Foreskin fibroblast (primary cell): ENCODE measurements at places on chromosomes 16 and 17.

GRCh38 chr17:58325289-58325726 lies 3.3 kb downstream of the TSPOAP1 start:
- DNase-seq, result no peak

- DNase-seq, result peak; percentile 47
Observed at GRCh38 chr16:85461022-85461813, 151.9 kb upstream of the GSE1 start.

DNA sequence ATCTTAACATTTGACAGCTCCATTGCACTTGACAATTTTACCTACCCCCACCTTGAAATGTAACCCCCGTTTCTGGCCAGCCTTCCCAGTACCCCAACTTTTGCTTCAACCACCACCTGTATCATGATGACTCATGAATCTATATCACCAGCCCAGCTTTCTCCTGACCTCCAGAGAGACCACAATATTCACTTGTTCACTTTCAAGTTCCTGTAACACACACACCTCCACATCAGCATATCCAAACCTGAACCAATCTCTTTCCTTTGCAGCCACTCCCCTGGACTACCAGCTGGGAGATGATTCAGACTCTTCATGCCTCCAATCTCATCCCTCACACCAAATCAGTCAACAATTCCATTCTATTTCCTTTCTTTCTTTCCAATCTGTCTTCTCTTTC lies 8.0 kb downstream of the SMG6 start:
- no peak for DNase-seq

GRCh38 chr17:56680676-56681075 lies 87.2 kb downstream of the NOG start:
- DNase-seq, result no peak

GRCh38 chr16:81790830-81791435 lies 11.8 kb downstream of the PLCG2 start:
- DNase-seq, result peak; percentile 41

GRCh38 chr16:54588026-54588425 lies 301.4 kb upstream of the IRX3 start:
- no peak for DNase-seq

GRCh38 chr17:31672161-31672819 lies 186.8 kb downstream of the COPRS start:
- no peak for DNase-seq

- DNase-seq, result no peak
Observed at GRCh38 chr17:61808442-61808841, 54.9 kb downstream of the BRIP1 start.

- no peak for DNase-seq
Observed at GRCh38 chr16:28171816-28172215, 39.9 kb downstream of the XPO6 start.

GRCh38 chr17:1010586-1010985 lies 13.7 kb downstream of the TIMM22 start:
- DNase-seq, result no peak

DNA sequence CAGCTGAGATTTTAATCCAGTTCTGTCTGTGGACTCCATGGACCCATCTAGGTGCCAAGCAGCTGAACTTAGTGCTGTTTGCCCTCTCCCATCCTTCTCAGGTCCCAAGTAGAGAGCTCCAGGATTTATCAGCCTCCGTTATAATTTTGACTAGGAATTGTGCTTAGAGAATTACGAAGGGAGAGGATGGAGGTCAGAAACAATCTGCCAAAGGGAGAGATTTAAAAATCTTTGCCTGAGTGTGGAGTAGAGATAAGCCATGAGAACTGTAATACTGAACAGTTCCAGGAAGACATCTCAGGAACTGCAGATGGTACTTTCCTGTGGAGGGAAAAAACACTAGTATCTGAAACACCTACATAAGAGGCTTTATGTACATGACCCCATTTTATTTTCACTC lies 27.0 kb downstream of the CEP95 start:
- DNase-seq, result no peak

GRCh38 chr16:79041206-79041605 lies 559.3 kb downstream of the MAF start:
- DNase-seq, result no peak

- no peak for DNase-seq
Observed at GRCh38 chr17:21512307-21513011, 136.3 kb downstream of the KCNJ12 start.

DNA sequence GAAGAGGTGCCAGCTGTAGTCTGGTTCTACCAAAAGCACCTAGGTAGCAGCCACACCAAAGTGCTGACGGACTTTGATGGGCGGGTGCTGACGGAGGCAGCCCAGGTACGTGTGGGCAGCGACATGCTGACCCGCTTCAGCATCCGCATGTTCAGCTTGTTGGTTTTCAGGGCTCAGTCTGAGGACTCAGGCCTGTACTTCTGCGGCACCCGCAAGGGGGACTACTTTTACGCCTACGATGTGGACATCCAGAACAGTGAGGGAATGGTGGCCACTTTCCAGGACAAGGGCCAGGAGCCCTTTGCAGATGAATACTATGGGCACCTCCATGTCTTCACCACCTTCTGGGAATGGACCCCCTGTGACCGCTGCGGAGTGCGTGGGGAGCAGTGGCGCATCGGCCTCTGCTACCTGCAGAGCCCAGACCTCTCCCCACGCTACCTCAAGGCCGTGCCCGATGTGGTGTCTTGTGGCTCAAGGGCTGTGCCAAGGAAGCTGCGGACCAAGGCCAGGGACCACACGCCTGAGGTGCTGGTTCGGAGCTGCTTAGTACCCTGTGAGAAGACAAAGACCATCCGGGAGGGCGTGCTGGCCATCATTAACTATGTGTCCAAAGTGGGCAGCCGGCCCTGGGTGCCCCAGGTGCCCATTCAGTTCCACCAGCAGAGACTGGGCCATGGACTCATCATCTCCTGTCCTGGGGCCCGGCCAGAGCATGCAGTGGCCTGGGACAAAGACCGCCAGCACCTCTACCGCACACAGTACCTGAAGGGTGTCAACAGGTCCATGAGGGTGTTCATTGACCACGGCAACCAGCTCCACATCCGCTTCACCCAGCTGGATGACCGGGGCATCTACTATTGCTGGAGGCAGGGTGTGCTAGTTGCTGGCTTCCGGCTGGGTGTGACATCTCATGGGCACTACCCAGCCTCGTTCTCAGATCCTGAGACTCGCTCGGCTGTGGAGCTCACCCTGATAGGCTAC lies 5.0 kb upstream of the EFTUD2 start:
- no peak for DNase-seq

GRCh38 chr17:50274142-50274896 lies at the start of gene TMEM92:
Gene TMEM92 (plus strand): TSS chr17:50274466. CDS start chr17:50274502, 36 bp downstream.
- no peak for DNase-seq

DNA sequence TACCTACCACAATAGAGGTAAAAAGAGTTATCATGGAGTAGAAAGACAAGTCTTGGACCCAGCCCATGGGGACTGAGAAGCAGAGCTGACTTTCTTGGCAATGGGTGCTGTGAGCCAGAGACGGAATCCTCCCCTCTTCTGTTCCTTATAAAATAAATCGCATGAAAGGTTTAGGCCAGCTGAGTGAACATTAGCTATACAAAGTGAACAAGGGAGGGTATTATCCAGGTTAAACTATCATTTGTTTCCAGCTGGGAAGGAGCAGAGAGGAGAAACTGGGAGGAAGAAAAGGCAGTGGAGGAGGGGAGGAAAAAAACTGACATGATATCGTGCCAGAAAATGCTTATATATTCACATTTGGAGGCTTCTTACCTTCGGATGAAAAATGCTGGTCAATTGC lies 13.3 kb upstream of the PAFAH1B1 start:
- DNase-seq, result no peak

DNA sequence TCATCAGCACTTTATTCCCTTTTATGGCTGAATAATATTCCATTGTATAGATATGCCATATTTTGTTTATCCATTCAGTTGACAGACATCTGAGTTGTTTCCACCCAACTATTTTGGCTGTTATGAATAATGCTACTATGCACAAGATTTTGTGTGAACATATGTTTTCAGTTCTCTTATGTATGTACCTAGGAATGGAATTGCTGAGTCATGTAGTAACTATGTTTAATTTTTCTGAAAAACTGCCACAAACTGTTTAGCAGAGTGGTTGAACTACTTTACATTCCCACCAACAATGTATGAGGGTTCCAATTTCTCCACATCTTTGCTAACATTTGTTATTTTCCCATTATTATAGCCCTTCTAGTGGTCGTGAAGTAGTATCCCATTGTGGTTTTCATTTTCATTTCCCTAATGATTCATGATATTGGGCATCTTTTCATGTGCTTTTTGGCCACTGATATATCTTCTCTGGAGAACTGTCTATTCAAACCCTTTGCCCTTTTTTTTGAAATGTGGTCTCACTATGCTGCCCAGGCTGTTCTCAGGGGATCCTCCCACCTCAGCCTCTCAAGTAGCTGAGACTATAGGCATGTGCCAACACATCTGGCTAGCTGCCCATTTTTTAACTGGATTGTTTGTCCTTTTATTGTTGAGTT lies 26.3 kb downstream of the SMURF2 start:
- peak; percentile 63 for DNase-seq

GRCh38 chr16:50925758-50926357 lies 184.0 kb downstream of the CYLD start:
- DNase-seq, result peak; percentile 0

GRCh38 chr17:38428112-38428642 lies at the start of gene ARHGAP23:
Gene ARHGAP23 (plus strand): TSS chr17:38428464. CDS start chr17:38428486, 22 bp downstream.
- peak; percentile 78 for DNase-seq

DNA sequence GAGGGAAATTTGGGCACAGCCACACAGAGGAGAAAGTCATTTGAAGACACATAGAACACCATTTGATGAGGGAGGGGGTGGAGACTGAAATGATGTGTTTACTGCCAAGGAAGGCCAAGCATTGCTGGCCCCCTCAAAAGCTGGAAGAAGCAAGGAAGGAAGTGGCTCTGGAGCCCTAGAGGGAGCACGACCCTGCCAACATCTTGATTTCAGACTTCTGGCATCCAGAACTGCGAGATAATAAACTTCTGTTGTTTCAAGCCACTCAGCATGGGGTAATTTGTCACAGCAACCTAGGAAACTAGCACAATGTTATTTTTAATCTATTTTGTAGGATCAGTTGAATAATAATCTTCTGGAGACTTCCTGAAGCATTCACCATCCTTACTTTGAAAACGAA lies 314.8 kb upstream of the GOT2 start:
- DNase-seq, result no peak

DNA sequence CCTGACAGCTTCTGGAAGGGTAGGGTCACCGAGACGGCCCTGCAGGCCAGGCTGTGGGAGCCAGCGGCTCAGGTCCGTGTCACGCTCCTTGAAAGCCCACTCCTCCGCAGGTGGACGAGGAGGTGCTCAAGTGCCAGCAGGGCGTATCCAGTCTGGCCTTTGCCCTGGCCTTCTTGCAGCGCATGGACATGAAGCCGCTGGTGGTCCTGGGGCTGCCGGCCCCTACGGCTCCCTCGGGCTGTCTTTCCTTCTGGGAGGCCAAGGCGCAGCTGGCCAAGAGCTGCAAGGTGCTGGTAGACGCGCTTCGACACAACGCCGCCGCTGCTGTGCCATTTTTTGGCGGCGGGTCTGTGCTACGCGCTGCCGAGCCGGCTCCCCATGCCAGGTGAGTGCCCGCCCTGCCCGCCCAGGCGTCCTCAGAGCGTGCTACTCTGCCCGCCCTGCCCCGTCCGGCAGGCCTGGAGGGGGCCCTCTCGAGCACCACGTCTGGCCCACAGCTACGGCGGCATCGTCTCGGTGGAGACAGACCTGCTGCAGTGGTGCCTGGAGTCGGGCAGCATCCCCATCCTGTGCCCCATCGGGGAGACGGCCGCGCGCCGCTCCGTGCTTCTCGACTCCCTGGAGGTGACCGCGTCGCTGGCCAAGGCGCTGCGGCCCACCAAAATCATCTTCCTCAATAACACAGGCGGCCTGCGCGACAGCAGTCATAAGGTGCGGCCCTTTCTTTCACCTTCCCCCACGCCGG lies 1.3 kb downstream of the NAGS start:
- DNase-seq, result peak; percentile 79

DNA sequence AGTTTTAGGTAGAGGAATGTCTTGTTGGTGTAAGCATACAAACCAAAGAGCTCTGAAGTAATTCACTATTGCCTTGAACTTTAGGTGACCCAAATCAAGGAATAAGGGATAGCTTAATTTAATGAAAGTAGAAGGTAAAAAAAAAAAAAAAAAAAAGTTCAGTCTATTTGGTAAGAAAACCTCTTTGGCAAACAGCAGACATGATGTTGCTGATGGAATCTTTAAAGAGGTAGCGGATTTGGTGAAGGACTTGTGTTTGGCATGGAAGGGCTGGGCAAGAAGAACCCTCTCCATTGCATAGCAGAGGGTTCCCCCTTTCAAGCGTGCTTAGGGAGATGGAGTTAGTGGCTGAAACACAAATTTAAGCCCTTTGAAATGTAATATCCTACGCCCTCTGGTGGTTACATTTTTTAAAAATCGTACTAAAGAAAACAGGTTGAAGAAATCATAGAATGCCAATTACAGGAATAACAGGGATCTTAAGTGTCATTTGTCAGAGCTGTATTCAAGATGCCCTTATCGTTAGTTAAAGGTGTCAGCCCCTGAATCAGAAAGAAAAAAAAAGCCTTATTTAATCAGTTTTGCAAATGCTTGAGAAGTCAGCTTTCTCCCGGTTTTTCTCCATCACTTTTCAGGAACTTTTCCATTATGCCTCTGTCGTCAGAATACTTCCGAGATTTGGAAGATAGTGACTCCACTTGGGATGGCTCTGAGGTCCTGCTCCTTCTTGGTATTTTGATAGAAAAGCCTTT lies 383.1 kb downstream of the KCNJ2 start:
- DNase-seq, result peak; percentile 10

GRCh38 chr16:52114379-52114778 lies 432.6 kb downstream of the TOX3 start:
- no peak for DNase-seq

- peak; percentile 72 for DNase-seq
Observed at GRCh38 chr17:28744972-28745785, 1.4 kb downstream of the TRAF4 start.

DNA sequence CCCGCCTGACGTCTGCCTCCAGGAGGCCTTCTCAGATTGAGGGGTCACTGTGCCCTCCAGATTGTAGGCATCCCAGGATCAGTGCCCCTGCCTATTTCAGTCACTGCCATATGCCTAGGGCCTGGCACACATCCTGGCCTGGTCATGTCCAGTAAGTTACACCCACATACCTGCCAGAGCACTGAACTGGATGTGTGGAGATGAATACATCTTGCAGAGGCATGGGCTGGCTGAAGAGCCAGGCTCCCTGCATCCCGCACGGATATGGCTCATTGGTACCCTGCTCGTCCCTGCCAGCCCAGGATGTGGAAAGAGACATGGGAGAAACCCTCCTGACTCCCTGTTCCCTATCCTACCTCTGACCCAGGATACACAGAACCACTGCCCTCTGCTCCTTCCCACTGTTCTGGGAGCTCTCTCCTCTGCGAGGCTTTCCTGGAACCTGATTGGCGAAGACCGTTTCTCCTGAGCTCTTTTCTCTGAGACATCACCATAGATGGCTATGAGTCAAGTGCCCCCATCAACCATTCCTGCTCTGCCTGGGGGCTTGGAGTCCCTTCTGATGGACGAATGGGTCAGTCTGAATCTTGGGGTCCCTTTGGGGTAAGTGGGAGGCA lies 40.0 kb upstream of the TAC4 start:
- no peak for DNase-seq
